ENCODE measurements at places on chromosomes 7 and 10. TPM values are rescaled to one million over a fixed set of nuclear protein-coding genes. Genes with fewer than 3 reads are reported as not detected.

DNA sequence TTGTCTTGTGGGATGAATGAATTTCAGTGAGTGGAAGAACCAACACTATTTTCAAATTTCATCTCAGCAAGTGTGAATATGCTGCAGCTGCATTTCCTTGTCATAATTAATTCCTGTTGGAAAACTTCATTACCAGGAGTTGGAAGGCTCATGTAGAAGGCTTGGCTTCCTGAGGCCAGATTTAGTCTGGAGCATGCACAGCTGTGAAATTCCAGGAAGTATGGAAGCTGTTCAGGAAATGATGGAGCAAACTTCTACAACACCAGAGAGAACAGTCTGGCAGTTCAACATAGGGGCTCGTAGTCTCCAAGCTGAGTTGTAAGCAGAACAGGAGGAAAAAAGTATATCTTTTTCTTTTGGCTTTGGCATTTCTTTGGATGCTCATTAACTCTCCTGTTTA, 1439.9 kb upstream of the CELF2 start:
- DNase-seq = no peak

DNA sequence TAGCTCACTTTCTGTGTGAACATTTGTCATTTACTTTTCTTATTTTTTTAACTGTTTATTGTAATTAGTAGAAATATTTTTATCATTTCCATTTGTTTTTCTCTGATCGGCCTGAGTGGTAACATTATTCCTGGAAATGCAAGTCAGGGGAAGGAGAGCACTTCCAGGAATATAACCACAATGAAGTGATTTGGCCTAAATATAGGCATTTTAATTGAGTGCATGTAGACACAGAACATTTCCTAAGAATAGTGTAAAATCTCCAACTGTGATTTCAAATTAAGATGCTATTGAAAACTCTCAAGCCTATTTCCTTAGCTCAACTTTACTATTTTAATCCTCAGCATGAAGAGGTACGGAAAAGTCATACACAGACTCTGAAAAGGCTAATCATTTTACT, 86.5 kb upstream of the SKAP2 start:
- no peak for DNase-seq

- no peak for DNase-seq
Measured at GRCh38 chr10:3682745-3683144, 102.3 kb downstream of the KLF6 start.

GRCh38 chr10:79241990-79242619, 105.2 kb upstream of the PPIF start:
- DNase-seq = peak; percentile 57

- no peak for DNase-seq
Measured at GRCh38 chr7:44284216-44284615, 41.2 kb downstream of the CAMK2B start.

GRCh38 chr7:27950123-27950522, 210.2 kb downstream of the TAX1BP1 start:
- DNase-seq = no peak

GRCh38 chr10:81898518-81898917, 23.5 kb downstream of the NRG3 start:
- DNase-seq = no peak

DNA sequence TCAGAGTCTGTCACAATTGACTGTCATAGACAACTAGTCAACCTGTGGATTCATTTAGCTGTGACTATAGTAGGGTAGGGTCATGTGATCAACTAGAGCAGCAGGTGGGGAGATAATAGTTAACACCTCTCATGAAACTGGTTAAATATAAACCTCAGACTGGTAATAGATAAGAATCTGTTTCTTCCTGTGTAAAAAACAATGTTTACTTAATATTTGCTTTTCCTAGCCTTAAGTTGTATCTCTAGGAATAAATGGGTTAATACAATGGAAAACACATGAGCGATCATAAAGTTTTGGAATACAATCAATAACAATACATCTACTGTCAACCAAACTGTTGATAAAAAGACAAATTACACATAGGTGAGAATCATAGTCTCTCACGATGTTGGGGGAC, 43.4 kb upstream of the ITGB8 start:
- DNase-seq = no peak

DNA sequence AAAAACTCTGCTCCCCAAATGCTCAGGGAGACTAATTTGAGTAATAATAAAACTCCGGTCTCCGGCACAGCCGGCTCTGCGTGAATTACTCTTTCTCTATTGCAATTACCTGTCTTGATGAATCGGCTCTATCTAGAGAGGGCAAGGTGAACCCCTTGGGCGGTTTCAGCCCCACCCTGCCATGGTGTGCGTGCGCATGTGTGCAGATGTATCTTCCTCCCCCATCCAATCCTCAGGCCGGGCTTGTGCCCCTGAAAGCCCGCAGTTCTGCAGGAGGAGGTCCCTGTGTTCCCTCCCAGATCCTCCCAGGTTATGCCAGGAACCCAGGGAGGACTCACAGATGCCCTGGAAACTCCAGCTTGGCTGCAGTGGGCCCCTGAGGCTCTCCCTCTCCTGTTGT, 48.3 kb upstream of the MYL10 start:
- no peak for DNase-seq

GRCh38 chr10:64130152-64130551, 609.0 kb downstream of the REEP3 start:
- DNase-seq = no peak

DNA sequence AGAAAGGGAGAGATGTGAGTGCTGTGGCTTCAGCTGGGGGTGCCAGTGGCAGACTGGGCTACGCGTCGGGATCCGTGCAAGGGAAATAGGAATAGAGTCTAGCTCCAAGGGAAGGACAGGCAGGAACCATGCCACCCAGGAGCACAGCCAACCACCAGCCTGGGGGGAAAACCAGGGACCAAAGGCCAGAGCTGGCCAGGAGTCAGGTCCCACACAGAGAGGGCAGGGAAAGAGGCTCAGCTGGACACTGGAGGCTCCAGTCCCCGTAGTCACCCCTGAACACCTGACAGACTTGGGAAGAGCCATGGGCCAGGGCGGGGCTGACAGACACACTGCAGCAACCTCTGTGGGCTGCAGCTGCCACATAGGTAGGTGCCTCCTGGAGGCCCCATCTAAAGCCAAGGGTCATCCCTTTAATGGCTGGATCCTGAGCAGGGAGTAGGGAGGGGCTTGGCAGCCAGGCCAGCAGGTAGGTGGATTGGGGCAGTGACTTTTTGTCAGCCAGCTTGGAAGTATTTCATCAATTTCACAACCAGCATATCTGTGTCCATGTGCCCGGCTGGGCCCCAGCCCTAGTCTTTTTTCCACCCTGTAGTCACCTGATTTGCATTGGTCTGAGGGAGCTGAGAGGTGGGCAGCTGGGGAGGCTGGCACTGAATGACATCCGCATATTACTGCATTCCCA, 163.2 kb downstream of the SH2D4B start:
- DNase-seq = no peak

DNA sequence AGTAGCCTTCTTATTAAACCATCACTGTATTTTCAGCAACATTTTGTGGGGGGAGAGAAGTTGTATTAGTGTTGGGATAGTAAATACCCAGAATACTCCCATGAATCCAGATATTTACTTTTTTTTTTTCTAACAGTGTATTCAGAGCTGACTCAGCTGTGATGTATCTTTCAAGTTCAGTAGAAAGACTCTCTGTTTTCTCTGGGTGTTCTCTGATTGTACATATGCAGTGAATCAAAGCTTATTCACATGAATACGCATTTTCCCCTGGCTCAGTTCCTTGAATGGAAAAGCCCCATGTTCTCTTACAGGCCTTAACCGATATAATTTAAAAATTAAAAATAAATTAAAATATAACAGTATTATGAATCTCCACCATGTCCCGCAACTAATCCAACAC, 1.3 kb downstream of the TFPI2 start:
- DNase-seq = no peak

GRCh38 chr10:98244586-98244985, 23.4 kb downstream of the LOXL4 start:
- no peak for DNase-seq

GRCh38 chr7:46633200-46633599, 712.1 kb upstream of the IGFBP3 start:
- no peak for DNase-seq

GRCh38 chr10:1526436-1527055, 210.8 kb downstream of the ADARB2 start:
- DNase-seq = no peak

GRCh38 chr7:126005064-126005463, 1075.4 kb upstream of the POT1 start:
- DNase-seq = no peak

- DNase-seq = no peak
Measured at GRCh38 chr7:131595699-131596098, 39.3 kb upstream of the PODXL start.

- no peak for DNase-seq
Measured at GRCh38 chr10:131689016-131689415, 211.8 kb upstream of the PPP2R2D start.

DNA sequence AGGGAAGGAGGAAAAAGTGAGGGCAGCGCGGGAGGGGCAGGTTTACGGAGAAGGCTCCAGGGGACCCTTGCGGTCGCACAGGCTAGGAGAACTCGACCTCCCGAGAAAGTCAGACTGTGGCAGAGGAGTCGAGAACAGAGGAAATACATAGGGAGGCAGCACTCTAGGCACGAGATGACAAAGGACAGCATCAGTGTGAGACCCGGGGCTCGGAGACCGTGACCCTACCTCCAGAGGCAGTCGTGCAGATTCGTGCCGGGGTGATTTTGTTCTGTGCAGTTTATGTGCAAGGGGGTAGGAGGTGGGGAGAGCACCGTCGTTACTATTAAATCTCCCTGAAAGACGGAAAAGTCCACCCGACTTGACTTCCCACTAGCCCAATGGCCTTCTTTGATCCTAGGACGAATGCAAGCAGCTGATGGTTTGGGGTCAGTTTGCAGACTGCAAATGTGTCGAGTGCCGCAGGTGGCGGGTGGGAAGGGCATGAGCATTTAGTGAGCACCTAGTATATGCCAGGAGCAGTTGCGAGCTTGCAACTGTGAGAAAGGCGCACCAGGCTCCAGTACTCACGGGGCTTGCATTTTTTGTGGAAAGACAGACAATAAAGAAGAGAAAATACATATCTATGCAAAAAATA, 674 bp upstream of the OSBPL3 start:
- no peak for DNase-seq

DNA sequence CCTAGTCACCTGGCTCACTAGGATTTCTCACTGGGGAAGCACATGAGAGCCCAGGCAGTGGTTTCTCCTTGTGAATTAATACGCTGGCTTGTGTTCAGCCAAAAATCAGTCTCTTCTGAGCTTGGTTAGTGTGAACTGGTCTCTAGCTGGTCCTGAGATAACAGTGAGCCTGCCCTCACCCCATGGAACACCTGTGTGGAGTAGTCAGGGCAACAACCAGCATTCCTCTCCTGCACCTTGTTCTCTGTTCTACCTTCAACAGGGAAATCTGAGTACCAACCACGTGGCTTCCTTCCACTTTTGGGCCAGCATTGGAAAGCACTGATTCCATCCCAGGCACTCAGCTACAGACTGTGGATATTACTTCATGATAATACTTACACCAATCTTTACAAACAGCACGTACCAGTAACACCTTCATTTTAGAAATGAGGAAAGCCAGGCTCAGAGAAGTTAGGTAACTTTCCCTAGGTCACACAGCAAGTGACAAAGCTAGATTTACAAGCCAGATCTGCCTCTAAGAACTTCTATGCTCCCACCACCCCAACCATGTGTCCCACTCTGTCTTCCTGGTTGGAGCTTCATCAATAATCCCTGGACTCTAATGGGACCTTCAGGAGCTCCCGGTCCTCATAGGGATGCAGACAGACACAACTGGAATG, 106.6 kb downstream of the GRID1 start:
- no peak for DNase-seq

SVOPL gene
- not detected for total RNA-seq

DRGX gene
- not detected for total RNA-seq

TRIM50 gene
- not detected for total RNA-seq

FAM185A gene
- total RNA-seq = 10.7 TPM

HOXA5 gene
- not detected for total RNA-seq

ARHGAP21 gene
- total RNA-seq = 59.4 TPM

INSYN2A gene
- total RNA-seq = not detected

FBXL13 gene
- 0.54 TPM for total RNA-seq

STEAP2 gene
- not detected for total RNA-seq

PAPSS2 gene
- 0.07 TPM for total RNA-seq

TRIM74 gene
- total RNA-seq = 0.44 TPM

ZNF655 gene
- total RNA-seq = 79.9 TPM

ADAM22 gene
- total RNA-seq = 1.5 TPM

TMEM225B gene
- 0.64 TPM for total RNA-seq

ORC5 gene
- 32.5 TPM for total RNA-seq

NUDT13 gene
- total RNA-seq = 0.81 TPM
